ENCODE measurements at places on chromosomes 12 and 14. TPM values are rescaled to one million over a fixed set of nuclear protein-coding genes. Genes with fewer than 3 reads are reported as not detected.

SIX4 gene
- total RNA-seq = 24.8 TPM

DNA sequence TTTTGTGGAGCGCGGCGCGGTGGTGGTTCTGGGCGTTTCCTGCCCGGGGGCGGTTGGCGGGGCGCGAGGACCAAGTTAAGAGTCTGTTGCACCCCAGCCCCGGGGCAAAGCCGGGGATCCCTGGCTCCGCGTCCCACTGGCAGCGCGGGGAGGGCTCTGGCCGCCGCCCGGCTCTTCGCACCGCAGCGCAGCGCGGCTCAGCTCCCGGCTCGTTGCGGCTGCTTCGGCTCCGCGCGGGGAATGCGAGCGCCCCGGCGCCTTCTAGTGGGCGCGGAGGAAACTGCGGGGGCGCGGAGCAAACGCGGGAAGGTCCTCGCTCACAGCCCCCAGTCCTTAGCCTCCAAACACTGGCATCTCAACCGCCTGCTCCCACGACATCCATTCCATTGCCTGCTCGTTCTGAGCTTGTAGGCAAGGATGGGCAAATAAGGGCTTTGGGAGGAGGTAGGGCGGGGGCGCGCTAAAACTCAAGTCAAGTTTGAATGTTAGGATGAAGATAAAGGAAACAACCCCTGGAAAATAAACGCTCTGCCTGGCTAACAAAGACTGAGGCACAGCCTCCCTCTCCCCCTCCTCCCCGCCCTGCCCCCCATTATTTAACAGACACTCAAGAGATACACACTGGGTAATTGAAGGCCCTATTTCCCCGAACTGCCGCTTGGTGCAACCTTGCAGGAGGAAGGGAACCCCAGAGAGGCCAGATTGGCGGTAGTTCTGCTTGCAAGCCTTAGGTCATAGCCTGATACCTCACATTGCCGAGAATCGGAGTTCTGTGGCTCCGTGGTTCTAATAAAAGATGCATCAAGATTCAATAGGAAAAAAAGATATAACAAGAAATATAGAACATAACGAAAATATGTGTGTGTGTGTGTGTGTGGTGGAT lies at the start of gene B4GALNT1:
TSS of gene B4GALNT1 (minus strand) at position 244 of the 883 bp plus-strand sequence. CDS start 1,069 bp downstream, outside the sequence.
- DNase-seq = peak; percentile 76

GRCh38 chr12:2145433-2145998 lies 92.7 kb downstream of the CACNA1C start:
- DNase-seq = no peak

DNA sequence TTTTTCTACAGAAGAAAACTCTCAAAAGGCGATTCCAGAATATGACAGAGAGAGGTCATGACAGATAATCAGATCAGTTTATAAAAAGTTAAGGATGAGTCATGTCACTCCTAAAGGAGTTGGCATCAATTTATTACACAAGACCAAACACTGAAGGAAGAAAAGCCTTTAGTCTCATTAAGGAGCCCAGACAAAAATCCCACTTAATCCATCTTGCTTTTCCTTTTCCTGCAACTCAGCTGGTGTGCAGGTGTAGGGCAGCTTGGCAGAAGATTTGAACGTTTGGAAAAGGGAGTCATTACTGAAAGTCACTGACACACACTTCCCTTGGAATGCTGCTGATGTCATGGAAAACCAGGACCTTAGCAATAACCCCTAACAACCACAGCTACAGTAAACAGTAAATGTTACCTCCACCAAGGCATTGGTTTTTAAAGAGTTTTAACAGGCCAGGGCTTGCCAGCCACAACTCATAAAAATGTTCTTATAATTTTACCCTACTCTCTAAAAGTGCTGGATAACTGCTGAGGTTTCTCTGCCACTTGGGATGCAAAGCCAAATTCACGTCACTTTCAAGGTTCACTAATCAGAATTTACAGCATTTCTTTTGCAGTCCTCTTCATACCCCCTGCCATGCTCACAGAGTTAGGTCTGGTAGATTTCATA lies 320.6 kb downstream of the RAD51B start:
- no peak for DNase-seq

- peak; percentile 74 for DNase-seq
Observed at GRCh38 chr12:121579981-121580868, 598 bp downstream of the KDM2B start.

AQP6 gene
- not detected for total RNA-seq

DNA sequence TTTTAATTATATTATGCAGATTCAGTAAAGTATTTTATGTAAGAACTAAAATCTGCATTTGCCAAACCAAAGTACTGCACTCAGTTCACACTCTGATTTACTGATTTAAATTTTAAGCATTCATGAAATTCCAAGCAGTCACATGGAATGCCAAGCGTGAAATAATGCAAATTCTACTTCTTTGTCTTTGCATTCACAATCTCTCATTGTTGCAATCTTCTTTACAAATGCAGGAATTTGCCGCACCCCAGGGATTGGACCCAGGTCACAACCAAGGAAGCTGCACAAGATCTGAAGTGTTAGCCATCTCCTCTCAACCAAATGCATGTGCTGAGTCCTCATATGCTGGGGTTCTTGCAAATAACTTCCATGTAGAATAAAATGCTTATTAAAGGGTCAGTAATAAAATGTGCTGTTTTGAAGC lies 71.9 kb downstream of the TUNAR start:
- no peak for DNase-seq

EML1 gene
- total RNA-seq = 7.5 TPM

DNA sequence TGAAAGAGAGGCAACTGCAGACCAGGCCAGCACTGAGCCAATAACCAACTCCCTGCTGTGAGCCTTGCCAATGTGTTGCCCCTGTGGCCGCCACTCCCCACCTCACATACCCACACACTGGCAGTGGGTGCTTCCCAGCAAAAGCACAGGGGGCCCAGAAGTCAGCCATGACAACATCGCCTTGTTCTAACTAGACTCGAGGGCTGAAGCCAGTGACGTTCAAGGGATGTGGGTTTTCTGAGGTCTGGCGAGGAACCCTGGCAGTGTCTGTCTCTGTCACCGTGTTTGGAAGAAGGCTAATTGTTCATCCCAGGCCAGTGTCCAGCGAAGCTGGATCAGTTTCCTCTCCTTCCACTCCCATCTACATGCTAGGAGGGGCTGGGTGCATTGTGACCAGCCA lies 311.8 kb upstream of the AMIGO2 start:
- no peak for DNase-seq

LGR5 gene
- total RNA-seq = 1.7 TPM

PPP4R4 gene
- total RNA-seq = 0.73 TPM

DNA sequence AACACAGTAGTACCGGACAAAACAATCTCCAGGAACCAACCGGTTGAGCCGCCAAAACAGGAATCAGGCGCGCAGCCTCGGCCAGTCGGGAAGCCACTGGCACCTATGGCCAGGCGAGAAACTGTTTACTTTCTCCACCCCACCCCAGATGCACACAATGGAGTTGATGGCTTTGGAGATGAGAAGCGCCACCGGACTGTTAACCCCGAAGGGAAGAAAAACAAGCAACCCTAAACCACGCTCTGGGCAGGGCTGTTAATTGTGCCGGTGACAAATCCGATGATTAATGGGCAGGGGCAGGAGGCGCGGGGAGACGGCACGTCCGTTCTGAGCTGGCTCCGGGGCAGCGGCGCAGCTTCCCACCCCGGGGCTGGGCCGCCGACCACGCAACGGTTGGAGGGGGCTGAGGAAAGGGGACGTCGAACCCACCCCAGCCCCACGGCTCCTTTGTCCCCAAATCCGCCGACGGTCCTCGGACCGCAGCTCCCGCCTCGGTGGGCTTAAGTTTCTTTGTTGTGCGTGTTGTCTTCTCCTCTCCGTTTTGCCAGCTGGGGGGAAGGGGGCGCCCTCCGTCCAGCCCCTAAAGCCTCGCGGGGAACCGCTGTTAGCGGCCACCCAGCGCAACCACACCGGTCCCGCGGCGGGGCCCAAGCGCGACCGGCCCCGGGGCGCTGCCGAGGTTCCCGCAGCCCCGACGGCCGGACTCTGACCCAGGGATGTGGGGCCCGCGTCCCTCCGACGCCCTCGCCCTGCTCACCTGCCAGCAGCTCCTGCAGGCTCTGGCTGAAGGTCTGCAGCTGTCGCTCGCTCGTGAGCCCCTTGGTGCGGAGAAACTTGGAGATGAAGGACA lies 790 bp downstream of the BTG1 start:
- peak; percentile 80 for DNase-seq

DNA sequence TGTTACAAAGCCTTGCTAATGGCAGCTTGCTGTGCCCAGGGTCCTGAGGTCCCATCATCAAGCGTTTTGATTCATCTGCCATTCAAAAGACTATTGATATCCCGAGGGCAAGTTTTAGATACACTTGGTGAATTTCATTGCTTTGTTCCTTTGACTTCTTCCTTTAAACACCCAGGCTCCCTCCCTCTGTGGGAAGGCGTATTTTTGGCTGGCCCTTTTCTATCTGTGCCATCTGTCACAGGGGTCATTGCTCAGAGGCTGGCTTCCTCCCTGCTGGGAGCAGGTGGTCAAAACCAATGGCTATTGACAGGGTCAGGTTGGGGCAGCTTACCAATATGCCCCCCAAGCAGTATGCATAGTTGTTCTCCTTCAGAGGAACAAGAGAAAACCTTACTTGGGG lies 40.0 kb downstream of the SCN8A start:
- no peak for DNase-seq

CLEC2A gene
- total RNA-seq = not detected

- peak; percentile 83 for DNase-seq
Observed at GRCh38 chr12:125053821-125054220, 11.4 kb upstream of the AACS start.

NANOG gene
- not detected for total RNA-seq

DNA sequence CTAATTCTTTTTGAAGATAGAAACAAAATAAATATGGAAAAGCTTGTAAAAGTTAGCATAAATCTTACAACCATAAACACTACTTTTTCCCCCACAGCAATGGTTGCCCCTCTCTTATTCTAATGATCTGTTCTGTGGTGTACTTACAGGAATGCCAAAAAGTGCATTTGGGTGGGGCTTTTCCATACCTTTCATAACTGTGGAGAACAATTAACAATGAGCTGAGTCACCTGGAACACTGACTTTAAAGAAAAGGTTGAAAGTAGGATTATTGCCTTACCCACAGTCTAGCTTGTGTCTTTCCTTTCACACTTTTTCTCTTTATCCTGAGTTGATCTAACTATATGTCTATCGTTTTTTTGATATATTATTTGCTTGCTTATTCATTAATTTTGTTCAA lies 86.9 kb downstream of the TPH2 start:
- no peak for DNase-seq

RD3L gene
- not detected for total RNA-seq

- DNase-seq = no peak
Observed at GRCh38 chr12:24997970-24998582, 49.2 kb upstream of the BCAT1 start.

ALDH2 gene
- 135 TPM for total RNA-seq

DNA sequence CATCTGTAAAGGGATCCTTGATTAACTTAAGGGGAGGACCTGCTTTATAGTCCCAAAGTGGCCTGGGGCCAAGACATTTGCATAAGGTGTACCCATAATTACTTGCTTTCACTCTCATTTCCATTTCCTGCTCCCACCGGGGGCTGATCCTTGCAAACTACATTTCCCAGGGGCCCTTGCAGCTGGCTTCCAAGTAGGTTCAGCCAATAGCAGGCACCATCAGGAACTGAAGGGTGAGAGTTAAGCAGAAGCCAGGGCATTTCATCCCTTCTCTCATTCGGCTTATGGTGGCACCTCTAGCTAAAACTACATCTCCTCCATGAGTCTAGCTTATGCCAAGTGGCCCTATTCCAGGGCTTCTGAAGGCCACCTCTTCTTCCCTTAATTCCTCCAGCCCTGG lies 88.8 kb downstream of the CCDC60 start:
- no peak for DNase-seq

- no peak for DNase-seq
Observed at GRCh38 chr12:94762943-94763342, 112.6 kb upstream of the TMCC3 start.

Measured in psoas muscle (tissue), 8 donors.